ENCODE measurements at places on chromosomes 16 and 17.

GRCh38 chr17:71535321-71535720 lies 585.5 kb upstream of the SOX9 start:
- no peak for DNase-seq

GRCh38 chr16:67155295-67156142 lies 4.2 kb downstream of the TRADD start:
- DNase-seq: peak; percentile 88

DNA sequence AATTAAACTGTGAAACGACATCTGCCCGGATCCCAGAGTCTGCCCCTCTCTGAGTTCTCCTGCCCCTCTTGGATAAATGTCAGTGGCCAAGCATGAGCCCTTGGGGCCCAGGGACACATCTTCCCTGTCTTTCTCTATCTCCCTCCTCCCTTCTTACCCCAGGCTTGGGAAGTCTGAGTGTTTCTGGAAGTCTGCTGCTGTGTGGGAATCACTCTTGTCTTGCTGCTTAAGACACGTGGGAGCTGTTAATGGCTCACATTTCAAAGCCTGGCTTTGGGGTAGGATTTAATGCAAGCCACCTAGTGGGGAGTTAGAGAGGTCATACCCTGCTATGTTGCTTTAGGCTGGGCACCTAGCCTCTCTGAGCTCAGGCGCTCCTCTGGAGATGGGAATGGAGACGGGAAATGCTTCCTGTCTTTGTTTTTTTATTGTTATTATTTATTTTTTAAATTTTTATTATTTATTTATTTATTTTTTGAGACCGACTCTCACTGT lies 218.5 kb upstream of the CIBAR2 start:
- peak; percentile 87 for DNase-seq

DNA sequence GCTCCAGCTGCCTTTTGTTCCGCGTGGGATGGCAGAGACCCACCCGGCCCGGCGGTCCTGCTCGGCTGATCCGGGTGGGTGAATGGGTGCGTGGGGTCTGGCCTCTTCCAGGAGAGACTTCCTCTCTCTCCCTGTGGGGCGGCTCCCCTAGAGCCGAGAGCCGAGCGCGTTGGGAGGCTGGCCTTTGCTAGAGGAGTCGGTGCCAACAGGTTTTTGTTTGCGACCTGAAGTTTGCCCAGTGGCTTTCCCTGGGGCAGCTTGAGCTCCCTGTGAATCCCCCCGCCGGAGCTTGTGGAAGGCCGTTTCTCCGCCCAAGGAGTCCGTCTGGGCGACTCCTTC lies 970 bp downstream of the EPN2 start:
- peak; percentile 50 for DNase-seq

DNA sequence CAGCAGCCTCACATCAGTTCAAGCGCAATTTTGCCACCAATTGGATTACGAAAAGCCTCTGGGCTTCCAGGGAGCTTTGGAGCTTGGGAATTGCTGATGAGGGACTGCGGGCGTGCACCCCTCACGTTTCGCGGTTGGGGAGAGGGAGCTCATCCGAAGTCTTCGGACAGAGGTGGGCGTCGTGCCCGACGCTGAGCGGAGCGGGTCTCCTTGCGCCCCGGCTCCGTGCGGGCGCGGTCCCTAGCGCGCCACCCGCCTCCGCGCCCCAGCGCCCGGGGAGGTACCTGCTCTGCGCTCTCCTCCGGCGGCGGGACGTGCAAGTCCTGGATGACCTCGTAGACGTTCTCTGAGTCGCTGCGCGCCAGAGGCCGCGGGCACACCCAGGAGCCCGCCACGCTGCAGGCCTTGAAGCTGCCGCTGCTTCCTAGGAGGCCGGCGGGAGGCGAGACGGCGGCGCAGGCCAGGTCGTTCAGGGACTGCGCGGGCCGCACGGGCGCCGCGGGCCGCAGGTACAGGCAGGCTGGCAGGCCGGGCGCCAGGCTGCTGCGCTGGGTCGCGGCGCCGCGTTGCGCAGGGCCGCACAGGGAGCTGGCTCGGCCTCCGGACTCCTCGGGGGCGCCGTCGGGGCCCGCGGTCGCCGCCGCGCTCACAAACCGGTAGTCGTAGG lies 3.2 kb downstream of the ARHGAP27 start:
- DNase-seq: peak; percentile 91

DNA sequence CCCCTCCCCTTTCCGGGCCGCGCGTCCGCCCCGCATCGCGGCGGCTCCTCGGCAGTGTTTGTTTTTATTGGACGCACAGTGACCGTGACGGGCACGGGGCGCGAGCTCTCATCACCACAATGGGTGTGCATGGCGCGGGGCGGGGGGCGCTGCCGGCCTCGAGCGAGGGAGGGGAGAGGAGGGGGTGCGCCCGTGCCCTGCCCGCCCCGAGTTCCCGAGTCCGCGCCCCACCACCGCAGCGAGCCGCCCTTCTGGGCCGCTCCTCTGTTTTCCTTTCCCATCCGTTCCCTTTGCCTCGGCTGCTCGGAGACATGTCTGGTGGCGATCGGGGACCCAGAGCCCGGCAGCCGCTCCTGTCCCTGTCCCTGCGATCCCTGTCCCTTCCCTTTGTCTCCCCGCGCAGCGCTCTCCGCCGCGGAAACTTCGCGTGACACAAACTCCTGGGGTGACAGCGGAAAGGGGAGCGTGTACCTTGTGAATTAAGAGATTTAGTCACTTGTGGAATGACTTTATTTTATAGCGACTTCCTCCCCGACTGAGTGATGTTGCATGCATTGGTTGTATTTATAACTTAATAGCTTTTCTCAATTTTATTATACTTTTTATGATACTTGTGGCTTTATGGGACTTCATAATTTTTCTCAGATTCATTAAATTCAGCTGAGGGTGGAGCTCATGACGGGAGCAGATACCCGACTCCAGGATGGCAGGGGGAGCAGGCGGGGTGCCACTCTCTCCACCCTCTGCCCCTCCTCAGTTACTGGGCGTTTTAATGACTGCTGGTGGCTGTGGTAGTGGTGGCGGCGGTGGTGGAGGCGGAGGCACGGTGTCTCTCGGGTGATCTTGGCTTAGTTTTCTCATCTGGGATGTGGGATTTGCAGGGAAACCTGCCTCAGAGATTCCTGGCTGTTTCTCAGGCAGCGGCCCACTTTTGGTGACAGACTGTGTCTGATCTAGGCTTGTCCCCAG lies 40.8 kb downstream of the MRM1 start:
- DNase-seq: peak; percentile 56

DNA sequence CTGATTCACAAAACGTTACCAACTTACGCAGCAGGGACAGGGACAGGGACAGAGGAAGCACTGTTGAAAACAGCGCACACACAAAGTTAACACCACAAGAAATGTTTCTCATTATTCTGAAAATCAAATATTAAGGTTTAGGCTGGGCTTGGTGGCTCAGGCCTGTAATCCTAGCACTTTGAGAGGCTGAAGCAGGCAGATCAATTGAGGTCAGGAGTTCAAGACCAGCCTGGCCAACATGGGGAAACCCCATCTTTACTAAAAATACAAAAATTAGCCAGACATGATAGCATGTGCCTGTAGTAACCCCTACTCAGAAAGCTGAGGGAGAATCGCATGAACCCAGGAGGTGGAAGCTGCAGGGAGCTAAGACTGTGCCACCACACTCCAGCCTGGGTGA lies 4.2 kb downstream of the CYTH1 start:
- DNase-seq: no peak

GRCh38 chr16:83051451-83051850 lies 424.7 kb downstream of the CDH13 start:
- no peak for DNase-seq

DNA sequence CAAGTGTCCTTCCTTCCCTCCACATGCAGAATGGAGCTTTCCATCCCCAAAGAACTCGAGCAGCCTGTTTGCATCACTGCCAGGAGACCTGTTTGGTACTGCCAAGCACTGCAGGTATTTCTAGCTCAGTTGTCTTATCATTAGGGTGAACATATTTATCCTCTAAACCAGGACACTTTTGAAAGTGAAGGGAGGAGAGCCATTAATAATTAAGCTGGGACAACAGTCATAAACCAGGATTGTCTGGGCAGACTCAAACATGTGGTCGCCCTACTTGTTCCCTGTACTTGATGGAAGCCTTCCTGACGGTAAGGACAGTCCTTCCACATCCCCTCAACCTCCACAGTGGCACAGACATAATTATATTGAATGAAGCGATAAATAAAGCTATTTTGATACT lies 67.4 kb downstream of the PRKCA start:
- peak; percentile 24 for DNase-seq

DNA sequence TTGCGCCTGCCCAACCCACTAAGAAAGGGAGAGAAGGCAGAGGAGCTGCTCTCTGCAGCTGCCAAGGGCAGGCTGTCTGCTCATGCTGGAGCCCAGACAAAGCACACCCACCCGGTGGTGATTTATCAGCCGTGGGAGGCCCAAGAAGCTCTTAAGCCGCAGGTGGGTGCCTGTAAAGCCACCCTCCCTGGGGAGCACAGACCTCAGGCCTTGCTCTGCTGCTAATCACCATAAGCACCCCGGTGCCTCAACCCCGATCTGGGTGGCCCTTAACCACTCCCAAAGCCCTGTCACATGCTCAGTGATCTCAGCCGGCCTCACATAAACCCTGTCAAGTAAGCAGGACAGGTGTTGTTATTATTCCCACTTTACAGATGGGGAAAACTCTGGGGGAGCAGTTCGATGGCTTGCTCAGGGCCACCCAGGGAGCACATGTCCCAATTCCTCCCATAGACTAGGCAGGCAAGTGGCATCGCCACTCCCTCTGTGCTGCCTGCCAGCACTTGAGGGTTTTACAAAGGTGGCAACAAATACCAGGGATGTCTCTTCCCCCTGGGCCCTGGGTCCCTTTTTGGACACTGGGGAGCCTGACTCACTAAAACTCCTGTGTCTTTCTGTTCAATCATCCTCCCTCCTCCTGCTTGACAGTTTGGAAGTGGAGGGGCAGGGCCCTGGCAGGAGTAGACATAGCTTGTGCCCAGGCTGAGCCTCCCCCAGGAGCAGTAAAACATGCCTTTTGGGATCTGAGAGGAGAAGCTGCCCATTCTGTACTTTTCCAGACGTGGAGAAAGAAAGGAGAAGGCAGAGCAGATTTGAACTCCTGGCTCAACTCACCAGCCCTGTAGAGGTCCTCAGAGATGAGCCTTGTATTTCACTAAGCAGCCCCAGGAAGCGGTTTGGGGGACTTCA lies 299.3 kb downstream of the SOX9 start:
- no peak for DNase-seq

- DNase-seq: no peak
These were observed 13.2 kb downstream of the GABARAPL2 start for GRCh38 chr16:75579281-75579834.

- no peak for DNase-seq
These were observed 3.7 kb downstream of the ZDHHC7 start for GRCh38 chr16:85007496-85008214.

- DNase-seq: peak; percentile 43
These were observed 868 bp downstream of the KCNJ12 start for GRCh38 chr17:21376759-21377690.

DNA sequence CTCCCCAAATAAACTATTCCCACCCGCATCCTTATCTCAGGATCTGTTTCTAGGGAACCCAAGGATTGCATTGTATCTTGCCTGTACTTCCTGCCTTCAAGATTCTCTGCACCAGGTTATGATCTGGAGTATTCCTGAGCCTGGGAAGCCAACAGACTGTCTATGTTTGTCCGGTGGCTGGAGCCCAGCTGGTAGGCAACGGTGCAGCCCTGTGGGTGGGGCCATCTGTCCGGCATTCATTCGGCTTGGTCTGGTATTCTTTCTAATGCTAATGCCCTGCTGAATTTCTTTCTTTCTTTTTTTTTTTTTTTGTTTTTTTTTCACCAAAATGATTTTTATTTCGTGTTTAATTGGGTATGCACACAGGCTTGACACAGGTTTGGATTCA lies 20.7 kb upstream of the TVP23A start:
- DNase-seq: no peak

GRCh38 chr17:21460358-21460757 lies 84.2 kb downstream of the KCNJ12 start:
- DNase-seq: no peak

DNA sequence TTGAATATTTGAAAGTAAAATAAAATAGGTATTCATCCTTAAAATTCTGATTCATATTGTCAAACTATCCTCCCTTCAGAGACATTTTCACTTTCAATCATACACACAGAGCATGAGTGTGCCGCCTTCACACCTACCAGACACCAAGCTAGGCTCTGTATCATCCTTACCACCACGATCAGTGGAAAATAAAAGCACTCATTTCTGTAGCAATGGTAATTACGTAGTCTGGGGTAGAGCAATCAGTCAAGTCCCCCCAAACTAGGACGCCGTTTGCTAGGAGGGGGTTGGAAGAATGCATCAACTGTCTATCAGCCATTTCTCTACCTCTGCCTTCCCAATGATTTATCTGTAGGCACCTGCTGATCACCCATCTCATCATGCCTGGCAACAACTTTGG lies 84.6 kb upstream of the GRIN2A start:
- no peak for DNase-seq

DNA sequence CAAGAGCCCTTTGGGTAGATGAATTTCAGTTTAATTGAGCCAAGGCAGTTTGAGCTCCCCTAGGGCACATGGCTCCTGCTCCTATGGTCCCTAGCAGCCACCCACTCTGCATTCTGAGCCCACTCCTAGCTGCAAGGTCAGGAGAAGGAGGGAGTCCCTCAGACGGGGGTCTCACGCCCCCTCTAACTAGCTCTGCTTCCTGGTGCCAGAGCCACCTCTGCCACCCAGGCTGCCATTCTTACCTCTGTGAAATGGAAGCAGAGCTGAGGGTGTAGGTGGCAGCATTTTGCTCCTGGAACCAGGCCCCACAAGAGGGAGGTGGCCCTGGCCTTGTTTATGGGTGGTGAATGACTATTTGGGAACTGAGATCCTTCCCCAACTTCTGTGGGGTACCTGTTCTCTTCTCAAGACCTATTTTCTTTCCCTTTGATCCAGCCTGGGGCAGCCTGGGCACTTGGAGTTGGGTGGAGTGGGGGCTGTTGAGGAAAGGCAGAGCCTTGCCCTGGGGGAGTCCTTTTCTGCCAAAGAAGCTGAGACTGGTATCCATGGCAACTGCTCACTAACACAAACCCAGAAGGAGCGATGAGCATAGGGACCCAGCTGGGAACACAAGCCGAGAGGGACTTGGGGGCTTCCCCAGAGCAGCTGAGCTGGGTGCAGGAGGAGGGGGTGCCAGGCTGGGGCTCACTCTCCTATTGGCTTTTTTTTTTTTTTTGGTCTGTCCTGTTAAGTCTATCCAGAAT lies 4.8 kb downstream of the SPNS2 start:
- no peak for DNase-seq

- DNase-seq: no peak
These were observed 146.1 kb downstream of the GAS7 start for GRCh38 chr17:10052106-10052813.

Data from DMS53 (cell line).